Activated T-cell treated with anti-CD3 and anti-CD28 coated beads for 4 hours (primary cell): ENCODE measurements at places on chromosomes 6 and 20.

DNA sequence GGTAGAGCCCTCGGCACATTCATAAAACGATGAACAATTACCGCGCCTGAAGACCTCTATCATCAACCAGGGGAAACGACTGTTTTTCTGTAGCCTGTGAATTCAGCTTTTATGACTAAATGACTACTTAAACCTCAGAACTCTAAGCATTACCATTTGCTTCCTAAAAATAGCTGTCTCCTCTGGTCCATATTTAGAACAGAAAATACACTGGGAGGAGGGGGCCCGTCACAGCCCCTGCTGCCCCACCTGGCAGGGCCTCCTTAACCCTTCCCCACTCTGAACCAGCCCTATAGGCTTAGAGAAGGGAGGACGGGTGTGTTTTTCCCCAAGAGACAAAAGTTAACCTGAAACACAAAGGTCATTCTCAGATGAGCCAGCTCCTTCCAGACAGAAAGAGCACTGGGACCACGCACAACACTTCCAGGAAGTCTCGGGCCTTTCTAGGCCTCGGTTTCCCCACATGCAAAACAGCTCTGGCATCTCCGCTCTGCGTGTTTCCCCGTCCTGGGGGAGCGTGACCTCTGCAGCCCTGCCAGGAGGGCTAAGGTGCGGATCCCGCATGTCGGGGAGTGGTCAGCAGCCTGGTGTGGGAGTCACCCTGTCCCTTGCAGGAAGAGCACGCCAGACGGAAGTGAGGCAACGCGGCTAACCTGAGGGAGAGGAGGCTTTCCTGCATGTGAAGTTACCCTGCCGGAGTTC, 193.9 kb downstream of the DLL1 start:
- DNase-seq = no peak

DNA sequence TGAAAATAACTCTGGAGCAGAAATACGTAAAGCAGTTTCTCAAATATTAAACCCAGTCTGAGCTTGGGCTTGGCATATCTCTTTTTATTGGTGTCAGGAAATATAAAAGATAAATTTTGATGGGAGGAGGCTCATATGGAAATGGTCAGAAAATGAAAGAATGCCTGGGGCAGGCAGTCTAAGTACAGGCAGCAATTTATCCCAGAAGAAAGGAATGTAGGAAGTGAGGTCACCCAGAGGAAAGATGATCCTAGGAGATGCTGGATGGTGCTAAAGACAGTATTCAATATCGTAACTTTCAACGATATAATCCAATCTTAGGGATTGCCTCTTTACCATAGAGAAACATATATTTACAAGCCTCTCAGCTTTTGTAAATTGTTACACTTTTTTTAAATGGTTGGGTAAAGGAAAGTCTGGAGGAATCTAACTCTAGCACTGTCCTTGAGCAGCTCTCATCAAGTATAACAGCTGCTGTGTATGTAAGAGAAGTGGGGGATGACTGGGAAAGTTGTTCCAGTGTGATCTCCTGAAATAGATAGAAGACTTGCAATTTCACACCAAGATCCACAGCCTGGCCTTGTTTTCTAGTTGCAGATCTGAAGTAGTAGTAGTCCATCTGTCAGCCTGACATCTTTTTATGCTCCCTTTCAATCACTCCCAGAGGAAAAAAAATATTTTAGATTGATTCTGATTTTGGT, 256.9 kb upstream of the SASH1 start:
- no peak for DNase-seq

- no peak for DNase-seq
Measured at GRCh38 chr6:24858177-24858653, 59.5 kb upstream of the ARMH2 start.

GRCh38 chr6:148556410-148556809, 190.4 kb upstream of the UST start:
- no peak for DNase-seq

DNA sequence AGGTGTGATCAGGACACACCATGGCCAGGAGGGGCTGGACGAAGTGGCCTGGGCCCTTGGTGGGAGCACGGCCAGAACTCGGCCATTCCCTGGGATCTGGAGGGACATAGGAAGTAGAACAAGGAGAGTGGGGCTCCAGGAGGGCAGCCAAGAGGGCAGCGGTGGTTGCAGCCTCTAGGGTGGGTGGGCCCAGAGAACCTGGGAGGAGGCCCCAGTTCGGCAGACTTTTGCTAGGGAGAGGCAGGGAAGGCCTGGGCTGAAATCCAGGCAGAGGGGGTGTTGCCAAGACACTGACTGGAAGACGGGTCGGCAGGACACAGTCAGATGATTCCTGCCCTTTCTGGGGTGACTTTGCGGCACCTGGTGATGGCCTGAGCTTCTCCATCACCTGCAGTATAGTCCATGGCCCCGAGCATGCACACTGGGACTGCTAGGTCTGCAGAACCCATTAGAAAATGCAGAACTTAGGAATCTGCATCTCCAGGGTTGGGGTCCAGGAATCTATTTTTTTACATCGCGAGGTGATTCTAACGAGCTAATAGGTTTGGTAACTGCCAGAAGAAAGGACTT, 224.8 kb downstream of the SYNDIG1 start:
- no peak for DNase-seq

GRCh38 chr6:128821116-128821515, 61.8 kb upstream of the LAMA2 start:
- DNase-seq = no peak

- no peak for DNase-seq
Measured at GRCh38 chr6:29486577-29486976, 1.2 kb downstream of the MAS1L start.

DNA sequence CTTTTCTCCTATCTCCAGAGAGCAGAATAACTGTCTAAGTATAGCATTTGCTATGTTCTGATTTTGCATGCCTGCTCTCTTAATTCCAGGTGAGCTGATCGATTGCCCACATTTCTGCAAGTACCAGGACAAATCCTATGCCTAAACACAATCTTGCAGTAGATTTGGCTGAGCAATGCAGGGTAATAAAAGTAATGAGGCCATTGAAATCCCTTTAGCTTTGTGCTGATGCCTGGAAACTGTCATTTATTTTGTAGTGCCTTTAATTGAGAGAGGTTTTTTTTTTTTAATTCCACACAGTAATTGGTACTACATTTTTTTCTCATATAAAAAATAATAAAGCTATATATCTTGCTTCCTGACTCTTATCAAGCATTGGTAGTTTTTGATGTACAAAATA, 252.3 kb downstream of the NKAIN2 start:
- DNase-seq = no peak

DNA sequence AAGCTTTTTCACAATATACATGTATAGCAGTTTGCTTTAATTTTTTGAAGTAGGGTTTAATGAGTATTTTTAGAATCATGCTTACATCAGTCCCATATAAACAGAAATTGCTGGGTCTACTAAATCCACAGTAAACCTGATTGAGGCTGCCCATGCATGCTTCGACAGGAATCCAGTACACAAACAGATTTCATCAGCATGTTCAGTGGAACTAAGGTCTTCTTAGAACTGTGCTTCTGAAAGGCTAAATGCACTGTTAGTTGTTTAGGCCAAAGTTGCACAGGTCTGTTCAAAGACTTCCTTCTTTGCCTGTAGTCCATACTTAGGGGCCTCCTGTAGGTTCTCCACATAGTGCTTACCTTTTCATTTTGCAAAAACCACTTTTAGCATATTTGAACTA, 42.5 kb upstream of the THBS2 start:
- DNase-seq = no peak

- DNase-seq = no peak
Measured at GRCh38 chr6:6663421-6664135, 75.1 kb downstream of the LY86 start.

- DNase-seq = no peak
Measured at GRCh38 chr6:82248273-82248735, 760 bp upstream of the IBTK start.

DNA sequence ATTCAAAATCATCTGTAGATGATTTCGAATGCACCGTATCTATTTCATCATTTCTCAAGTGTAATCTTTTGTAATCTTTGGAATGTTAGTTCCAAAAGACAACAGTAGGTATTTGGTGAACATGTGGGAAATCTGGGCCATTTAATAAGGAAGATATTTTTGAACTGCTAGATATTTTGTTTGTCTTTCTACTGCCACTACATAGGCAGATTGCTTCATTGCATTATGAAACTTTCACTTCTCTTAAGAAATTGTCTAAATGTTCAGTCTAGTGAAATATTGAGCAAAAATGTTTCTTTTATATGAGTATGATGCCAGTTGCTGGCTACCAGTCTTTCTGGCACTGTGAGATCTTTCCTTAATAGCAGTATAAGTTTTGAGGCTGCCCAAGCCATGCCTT, 527.8 kb upstream of the RNF217 start:
- no peak for DNase-seq

DNA sequence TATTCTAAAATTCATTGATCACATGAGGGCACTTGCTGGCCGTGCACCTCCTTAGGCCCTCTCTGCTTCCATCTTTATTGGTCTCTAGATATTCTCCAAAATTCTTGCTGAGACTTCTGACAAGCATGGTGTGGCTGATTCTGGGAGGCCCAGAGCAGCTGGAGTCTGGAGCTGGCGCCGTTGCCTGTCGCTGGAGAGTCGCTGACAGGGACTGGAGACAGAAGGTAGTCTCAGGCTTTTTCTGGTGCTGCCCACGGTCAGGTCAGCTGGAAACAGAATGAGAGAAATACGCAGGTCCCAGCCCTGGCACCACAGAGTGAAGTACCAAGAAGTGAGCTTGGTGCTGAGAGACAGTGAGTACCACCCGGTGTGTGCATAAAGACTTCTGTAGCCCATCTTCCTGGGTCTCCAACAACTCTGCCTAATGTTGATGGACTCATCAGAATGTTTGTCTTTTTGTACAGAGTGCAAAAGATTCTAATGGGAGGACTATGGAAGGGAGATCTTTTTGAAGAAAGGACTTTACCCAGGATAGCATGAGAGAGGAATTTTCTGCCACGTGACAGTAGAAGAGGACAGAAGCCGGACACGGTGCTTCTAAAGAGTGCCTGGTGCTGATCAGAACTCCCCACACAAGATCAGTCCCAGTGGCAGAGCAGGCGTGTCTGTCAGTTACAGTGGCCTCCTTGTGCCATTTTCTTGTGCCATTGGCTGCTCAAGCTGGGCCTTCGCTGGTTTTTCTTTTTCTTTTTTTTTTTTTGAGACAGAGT, 1.8 kb upstream of the ALDH8A1 start:
- no peak for DNase-seq

DNA sequence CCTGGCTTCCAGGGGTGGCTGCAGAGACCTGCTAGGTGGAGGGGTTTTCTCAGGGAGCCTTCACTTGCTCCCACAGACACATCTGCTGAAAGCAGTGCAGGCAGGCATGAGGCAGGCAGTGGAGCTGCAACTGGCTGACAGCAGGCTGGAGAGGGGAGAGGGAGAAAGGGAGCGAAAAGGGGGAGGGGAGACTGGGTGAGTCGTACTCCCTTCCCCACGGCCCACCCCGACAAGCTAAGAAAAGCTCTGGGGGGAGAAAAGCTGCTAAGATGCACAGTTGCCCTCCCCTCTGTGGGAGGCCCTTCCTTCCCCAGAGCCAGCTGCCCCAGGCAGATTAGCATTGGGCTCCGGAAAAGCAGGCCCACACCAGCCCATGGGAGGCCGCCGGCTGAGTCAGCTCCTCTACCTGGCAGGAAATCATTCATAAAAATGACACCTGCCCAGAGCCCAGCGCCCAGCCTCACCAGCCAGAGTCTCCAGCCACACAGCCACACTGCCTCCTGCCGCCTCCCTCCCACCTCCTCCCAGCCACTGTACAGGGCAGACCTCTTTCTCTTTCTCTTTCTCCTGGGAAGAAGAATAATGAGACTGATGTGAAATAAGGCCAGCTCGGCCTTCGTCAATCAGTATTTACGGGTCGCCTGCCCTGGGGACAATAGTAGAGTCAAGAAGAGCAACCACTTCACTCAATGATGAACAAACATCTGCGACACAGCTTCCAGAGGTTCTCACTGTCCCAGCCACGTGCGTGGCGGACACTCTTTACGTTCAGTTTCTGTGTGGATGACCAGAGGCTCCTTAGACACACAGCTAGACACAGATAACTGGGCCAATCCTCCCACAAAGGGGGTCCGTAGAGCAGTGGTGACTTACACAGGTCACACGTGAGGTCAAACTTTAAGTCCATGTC, 7.7 kb upstream of the C20orf203 start:
- DNase-seq = no peak

DNA sequence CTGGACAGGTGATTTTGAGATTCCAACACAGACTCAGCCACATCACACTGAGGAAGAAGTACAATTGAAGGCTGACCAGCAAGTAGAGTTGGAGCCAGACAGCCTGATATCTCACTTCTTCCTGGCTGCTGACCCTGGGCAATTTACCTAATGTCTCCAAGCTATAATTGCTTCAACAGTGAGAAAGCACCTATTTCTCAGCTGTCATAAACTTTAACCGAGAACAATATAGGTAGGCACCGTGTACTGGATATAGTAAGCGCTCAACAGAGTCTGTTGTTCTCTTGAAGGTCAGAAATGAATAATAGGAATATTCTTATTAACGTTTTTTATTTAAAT, 28.3 kb downstream of the STX7 start:
- DNase-seq = no peak

DNA sequence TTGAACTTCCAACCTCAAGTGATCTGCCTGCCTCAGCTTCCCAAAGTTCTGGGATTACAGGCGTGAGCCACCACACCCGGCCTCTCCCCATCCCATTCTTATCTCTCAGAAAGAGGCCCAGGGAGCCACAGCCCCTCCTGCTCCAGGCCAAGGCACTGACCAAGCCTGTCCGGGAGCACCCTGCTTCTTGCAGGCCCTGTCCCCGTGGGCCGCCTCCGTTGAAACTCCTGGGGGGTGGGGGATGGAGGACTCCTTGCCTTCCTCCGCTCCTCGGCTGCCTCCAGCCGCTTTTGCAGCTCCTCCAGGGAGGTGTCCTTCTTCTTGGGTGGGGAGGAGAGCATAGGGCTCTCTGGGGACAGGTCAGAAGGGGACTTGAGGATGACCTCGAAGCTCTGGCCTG, 9.7 kb downstream of the STMN3 start:
- DNase-seq = no peak

- no peak for DNase-seq
Measured at GRCh38 chr6:167122827-167123657, at the start of gene CCR6. Gene CCR6 (plus strand): TSS chr6:167123096. CDS start chr6:167136135, 13,039 bp downstream.

GRCh38 chr20:18738055-18738454, 75.5 kb upstream of the SCP2D1 start:
- no peak for DNase-seq

DNA sequence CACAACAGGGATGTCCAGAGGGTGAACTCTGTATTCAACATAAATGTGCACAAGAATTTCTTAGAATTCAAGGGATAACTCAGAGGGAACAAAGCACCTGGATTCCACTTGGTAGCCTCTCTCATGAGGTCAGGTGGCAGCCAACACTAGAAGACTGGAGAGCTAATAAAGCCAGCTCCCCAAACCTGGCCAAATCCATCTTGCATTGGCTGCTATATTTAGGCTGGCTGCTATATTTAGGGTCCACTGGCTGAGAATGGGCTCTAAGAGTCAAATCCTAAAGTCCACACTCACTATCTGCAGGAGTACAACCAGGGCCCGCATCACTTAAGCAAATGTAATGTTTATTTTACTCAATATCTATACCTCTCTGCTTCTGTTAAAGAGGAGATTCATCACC, 20.0 kb downstream of the TBC1D7 start:
- no peak for DNase-seq

DNA sequence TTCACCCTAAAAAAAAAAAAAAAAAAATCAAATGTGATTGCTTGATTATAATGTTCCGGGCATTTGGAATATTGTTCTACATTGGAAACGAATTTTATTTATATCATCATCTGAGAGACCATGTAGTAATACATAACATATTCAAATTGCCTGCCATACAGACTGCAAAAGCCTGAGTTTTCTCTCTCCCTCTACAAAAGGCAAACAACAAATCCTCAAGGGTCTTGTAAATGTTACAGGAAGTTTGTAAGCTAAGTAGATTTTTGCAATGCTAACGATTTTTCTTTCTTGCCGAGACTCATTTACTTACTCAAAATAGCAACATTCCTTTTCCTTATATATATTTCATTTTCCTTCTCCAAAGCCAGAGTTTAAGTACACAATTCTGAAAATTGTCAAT, 49.0 kb upstream of the HTR1E start:
- DNase-seq = no peak
